ENCODE measurements at places on chromosomes 2 and 18.
A peak's percentile ranks its signal among the peaks of the same experiment; 100 is the strongest.

DNA sequence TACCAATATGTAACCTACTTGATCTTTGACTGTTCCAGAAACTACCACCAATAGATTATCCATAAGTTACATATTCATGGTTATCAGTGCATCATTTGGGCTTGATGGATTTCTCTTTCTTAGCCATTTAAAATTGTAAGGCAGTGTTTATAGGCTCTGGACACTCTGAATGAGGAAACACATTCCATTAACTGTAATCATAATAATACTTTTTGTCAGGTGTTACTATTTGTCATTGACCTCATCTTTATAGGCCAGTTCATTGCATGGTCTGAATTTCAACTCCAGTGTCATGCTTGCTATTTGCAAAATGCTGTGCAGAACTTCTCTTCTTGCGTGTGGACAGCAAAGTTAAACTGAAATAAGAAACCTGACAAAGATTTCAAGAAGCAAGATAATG, 1340.2 kb upstream of the ZEB2 start:
- DNase-seq: no peak

DNA sequence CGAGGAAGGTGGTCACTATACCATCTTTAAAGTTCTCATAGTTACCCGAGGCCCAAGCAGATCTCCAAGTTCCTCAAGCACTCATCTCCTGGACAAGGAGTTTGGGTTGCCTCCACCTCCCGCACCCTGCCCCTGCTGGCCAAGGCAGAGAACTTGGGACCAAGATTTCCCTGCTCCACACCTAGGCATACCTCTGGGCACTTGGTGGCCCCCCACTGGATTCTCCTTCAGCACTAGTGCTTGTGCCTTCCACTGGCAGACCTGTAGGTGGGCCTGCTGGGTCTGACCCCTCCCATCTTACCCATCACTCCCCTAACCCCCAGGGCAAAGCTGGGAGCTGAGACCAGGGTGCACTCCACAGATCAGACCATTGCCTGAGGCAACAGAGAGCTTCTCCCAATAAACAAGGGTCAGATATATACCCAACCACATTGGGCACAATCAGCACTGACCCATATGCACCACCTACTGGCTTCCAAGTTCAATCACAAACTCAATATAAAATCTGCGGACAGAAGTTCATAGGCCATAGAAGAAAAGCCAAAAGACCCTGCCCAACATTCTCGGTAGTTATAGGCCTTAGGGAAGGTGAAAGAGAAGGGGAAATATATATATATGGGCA, 244.2 kb downstream of the EXOC6B start:
- DNase-seq: peak; percentile 6

GRCh38 chr2:171924170-171924942, 2.1 kb downstream of the HAT1 start:
- DNase-seq: peak; percentile 32

- no peak for DNase-seq
These were observed 246.8 kb downstream of the DYSF start for GRCh38 chr2:71700041-71700657.

DNA sequence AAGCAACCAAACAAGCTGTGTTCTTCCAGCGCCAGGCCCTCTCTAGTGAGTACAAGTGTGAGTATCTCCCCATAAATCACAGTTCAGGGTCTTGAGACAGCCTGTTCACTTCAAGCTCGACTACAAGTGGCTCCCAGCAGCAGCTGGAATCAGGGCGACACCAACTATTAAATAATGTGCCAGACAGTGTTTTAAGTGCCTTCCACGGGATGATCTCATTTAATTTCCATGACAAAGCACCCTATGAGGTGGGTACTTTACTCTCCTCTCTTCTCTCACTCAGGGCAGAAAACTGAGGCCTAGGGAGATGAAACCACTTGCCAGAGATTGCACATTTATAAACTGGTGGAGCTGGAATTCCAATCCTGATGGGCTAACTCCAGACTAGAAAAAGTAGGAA, 2.6 kb upstream of the FAM136A start:
- DNase-seq: no peak

DNA sequence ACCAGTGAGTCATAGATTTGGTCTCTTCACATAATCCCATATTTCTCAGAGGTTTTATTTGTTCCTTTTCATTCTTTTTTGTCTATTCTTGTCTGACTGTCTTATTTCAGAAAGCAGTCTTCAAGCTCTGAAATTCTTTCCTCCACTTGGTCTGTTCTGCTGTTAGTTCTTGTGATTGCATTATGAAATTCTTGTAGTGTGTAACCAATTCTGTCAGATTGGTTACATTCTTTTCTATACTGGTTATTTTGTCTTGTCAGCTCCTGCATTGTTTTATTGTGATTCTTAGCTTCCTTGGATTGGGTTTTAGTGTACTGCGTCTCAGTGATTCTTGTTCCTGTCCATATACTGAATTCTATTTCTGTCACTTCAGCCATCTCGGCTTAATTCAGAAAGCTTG, 18.6 kb downstream of the EHBP1 start:
- no peak for DNase-seq

DNA sequence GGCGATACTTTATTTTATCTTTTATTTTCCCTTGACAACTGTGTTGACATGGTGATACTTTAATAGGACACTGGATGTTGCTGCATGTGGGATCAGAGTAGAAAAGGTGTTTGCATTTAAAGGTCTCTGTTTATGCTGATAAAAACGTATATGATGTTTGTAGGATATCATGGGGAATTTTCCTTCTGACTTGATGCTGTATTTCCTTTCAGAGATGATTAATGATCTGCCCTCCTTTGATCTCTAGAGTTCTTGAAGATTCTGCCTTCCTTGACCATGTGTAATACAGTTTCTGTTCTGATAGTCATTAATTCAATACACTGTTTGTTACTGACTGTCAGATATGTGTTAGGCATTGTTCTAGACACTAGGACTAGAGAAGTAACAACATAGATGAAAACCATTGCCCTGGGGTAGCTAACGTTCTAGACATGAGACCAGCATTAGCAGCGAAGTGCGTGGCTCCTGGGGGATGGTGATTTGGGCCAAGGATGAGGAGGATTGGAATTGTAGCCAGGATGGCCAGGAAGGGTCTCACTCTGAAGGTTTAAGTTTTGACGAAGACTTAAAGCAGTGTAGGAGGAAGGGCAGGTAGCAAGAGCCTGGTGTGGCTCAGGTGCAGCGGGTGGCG, 2.8 kb downstream of the ATG4B start:
- no peak for DNase-seq

DNA sequence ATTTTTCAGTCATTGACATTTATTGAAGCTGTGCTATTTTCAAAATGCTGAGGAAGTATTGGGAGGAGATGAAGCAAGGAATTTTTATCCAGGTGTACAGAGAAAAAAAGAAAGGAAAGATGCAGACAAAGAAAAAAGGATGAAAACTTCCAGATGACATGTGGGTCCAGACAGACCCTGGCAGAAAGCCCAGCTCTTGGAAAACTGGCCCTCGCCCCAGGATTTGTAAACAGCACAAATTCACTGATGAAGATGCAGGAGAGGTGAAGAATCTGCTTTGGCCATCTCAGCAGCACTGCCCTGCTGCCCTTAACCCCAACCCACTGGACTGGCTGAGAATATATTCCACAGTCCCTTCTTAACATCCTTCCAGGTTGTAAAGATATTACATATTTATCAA, 12.5 kb downstream of the TACR1 start:
- no peak for DNase-seq

DNA sequence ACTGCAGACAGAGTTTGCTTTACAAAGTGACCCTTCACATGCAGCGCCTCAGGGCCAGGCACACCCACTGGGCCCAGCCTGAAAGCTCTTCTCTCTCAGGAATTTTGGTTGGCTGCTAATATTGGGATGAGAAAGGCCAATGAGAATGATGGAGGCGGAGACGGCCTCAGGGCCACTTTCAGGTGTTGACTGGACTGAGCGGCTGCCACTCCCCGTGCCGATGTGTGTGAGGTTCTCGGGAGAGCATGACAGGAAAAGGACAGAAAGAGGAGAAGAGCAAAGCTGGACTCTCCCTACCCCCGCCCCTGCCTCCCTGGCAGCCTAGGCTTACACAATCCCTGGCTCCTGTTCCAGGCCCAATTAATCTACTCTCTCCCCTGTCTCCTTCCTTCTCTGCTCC, 155.7 kb downstream of the CELF4 start:
- DNase-seq: no peak

DNA sequence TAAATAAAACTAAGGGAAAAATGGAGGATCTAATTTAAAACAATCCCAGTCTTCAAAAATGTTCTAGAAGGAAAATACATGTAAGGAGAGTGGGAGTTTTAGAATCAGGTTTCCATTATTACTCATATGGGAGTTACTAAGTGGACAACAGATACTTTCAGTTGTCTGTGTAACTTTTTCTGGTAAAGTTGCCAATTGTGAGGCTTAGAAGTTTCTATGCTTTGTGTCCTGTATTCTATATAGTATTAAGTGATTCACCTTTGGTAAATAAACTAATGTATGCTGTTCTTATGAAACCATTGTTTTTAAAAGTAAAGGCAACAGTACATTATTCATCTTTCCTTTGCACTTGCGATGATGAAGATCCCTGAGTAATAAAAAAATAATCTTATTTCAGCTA, 274.9 kb downstream of the NR4A2 start:
- no peak for DNase-seq

DNA sequence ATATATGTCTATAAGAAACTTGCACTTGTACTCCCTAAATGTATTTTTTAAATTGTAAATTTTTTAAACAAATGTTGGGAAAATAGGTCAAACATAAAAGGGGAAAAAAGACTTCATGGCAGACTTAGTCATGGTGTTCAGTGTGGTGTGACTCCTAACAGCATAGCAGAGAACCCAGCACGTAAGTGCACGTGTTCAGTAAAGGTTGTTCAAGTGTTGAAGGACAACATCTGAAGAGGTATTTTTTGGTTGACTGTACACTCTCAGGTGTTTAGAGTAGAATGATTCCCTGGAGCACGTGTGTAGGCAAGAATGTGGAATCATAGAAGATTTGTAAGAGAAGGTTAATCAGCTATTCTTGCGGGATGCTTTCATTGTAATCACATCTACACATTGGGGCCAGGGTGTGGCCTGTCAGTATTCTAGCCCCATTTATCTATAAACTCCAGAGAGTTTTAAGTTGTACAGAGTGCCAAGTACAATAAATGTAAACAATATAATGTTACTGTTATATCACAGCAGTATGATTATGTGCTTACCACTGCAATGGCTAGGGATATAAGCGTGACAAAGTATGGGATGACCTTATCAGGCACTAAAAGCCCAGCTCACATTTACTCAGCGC, 106.8 kb downstream of the CRIM1 start:
- peak; percentile 69 for DNase-seq

DNA sequence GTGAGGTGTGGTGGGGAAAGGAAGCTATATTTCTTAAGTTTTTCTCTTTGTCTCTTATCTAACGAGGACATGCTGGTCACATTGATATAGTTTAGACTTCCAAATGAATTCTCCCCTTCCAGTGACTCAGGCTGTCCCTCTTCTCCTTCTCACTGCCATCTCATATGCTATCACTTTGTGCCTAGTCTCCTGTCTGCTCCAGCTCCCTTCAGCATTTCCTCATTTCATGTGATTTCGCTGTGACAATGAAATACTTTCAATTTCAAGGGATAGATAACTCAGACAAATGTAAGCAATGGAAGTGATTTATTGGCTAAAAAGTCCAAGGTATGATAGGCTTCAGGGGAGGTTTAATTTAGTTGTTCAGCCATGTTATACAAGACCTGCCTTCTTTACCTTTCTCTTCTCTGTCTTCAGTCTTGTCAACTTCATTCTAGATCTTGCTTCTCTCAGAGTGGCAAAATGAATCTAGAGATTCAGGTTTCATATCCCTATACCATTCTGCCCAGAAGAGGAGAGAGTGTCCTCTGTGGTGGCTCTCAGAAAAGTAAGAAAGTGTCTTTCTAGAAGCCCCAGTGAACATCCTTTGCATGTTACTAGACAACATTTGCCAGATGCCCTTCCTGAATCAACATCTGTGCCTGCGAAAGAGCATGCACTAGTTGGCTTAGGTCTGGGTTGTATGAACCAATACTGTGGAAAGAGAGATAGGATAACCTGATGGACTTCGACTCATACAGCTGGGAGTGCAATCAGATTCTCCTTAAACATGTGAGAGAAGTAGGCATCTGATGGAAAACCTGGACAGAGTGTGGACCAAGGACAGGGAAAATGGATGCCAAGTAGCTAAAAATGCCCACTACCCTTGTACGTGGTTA, 29.9 kb upstream of the GPR155 start:
- no peak for DNase-seq

- DNase-seq: no peak
These were observed 16.3 kb upstream of the SLC1A4 start for GRCh38 chr2:64972876-64973275.

GRCh38 chr2:88596141-88596830, 31.0 kb downstream of the EIF2AK3 start:
- no peak for DNase-seq

DNA sequence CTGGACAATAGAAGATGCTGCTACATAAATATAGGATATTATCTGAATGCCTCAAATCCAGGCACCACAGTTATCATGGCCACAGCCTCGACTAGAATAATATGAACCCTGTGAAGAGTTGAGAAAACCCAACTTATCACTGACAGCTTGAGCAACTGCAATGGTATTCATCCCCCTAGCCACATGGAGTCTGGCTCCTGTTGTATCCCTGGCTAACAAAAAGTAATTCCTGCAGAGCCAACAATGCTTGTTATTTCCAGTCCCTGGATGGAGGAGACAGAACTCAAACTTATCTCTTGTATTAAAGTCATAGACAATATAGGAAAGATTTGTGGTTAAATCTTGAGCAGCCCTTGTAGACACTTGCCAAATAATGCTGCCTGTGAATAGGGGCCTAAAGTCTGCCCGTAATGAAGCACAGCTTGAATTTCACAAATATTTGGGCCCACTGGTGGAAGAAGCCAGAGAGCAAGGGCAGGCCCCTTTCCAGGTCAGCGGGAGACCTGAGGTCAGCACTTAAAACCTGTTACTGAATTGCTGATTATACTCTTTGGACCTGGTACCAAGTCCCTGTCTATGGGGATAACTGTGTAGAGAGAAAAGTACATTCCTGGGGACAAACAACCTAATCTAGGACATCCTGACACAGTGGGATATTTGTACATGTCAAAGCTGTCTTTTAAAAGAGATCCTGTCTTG, 28.4 kb upstream of the SUCLG1 start:
- no peak for DNase-seq

DNA sequence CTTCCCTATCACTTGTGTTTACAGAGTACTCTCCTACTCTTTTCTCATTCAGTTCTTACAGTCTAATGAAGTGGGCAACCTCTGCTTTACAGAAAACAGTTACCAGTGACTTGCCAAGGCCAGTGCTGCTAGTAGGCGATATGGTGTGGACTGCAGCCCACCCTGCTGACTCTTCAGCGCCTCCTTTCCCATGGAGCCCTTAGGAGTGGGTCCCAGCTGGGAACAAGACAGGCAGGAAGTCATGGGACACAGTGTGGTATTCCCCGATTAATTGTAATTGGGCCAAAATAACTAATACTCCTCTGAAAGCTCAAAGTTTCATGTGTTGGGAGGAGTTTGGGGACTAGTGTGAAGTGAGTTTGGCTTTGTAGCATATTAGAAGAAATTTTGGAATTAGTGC, 120.1 kb upstream of the EML6 start:
- no peak for DNase-seq

- no peak for DNase-seq
These were observed 92.1 kb downstream of the RNF144A start for GRCh38 chr2:7009207-7009911.

GRCh38 chr2:193806088-193806774, 1611.5 kb upstream of the TMEFF2 start:
- no peak for DNase-seq

Measured in hematopoietic multipotent progenitor cell treated with erythropoietin and hydrocortisone succinate and interleukin-3 and kit ligand, for 6 days (in vitro differentiated cells).